ENCODE measurements at places on chromosomes 4 and X.

- DNase-seq = peak; percentile 80
Measured at GRCh38 chrX:129961180-129962083, 21.0 kb upstream of the BCORL1 start.

DNA sequence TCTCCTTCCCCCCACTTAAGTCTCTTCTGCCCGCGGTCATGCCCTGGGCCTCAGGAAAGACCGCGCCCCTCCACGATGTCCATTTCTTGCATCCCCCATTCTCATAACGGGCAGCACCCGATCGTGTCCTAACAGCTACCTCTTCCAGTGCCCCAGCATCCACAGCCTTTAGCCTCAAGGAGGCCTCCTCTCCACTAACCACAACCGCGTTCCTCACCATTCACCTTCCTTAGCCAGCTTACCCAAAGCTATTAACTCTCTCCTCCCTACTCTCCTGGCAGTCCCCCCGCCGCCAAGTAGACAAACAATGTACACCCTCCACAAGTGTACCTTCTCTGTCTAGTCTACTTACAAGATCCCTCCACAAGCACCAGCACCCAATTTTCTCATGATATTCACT lies 58.6 kb upstream of the PAGE5 start:
- DNase-seq = no peak

GRCh38 chr4:84032372-84032771 lies 466.7 kb downstream of the NKX6-1 start:
- no peak for DNase-seq

GRCh38 chr4:10077076-10077475 lies 39.5 kb downstream of the WDR1 start:
- DNase-seq = no peak

- no peak for DNase-seq
Measured at GRCh38 chrX:143664302-143664701, 28.4 kb upstream of the SLITRK4 start.

- no peak for DNase-seq
Measured at GRCh38 chrX:69109706-69110105, 55.5 kb downstream of the PJA1 start.

DNA sequence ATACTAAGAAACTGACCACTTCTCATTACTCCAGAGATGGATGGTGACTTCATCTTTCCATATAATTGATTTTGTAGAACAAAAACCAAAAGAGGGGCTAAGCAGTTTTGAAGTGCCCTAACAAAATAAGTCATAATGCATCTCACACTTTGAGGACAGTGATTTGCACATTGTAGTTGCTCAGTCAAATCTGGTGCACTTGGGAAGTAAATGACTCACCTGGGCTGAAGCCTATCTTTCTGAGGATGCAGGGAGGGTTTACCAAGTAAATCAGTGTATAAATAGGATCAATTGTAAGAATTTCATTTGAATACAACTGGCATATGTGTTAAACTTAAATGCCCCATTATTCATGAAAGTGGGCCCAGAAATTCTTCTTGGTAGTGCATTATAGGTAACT lies 134.2 kb downstream of the DCLK2 start:
- no peak for DNase-seq

DNA sequence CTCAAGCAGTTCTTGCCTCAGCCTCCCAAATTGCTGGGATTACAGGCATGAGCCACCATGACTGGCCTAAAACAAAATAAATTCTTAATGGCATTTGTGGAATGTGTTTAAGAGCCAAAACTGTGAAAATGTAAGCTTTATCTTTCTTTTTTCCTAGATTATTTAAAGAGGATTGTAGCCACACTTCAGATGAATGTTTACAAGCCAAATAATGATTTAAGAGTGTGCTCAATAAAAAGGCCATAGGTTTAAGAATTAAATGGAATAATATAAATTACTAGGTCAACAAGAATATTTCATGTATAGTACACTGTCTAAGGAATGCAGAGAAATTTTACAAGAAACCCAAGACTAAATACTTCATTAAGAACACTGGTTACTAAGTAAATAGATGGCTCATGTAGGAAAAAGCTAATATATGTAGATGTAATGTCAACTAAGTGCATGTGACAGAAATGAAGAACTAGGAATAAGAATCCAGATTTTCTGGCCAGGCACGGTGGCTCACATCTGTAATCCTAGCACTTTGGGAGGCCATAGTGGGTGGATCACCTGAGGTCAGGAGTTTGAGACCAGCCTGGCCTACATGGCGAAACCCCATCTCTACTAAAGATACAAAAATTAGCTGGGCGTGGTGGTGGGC lies 21.3 kb upstream of the UGDH start:
- DNase-seq = no peak

DNA sequence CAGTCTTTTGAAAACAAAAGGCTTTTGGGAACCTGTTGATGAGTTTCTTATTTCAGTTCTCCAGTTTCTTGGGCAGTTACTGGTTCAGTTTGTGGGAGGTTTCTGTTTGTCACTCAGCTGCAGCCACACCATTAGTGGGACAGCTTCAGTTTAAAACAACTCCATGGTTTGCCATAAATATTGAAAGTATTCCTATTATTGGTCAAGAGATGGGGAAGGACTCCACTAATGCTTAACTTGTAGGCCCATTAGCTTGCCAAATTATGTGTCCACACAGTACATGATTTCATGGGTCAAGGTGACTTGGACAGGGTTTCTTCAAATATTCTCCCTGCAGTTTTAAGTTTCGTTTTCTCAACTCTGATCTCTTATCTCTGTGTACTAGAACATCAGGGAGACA lies 15.5 kb upstream of the ASIC5 start:
- no peak for DNase-seq

- no peak for DNase-seq
Measured at GRCh38 chr4:73617256-73617655, 3.0 kb downstream of the RASSF6 start.

DNA sequence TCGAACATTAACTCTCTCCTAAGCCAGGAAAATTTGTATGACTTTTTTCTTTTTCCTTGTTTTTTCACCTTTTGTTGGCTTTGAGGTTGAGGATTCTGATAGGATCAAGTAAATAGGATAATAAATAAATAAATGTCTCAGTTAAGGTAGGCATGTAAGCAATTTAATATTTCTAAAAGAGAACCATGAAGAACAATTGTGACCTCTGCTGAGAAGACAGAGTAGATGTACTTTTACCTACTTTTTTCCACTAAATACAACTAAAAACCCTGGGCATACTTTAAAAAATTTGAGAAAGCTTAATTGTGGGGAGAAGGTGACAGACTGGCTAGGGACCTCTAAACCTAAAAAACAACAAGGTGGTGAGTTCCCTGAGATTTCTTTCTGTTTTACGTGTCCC lies 31.6 kb upstream of the CLNK start:
- DNase-seq = no peak

DNA sequence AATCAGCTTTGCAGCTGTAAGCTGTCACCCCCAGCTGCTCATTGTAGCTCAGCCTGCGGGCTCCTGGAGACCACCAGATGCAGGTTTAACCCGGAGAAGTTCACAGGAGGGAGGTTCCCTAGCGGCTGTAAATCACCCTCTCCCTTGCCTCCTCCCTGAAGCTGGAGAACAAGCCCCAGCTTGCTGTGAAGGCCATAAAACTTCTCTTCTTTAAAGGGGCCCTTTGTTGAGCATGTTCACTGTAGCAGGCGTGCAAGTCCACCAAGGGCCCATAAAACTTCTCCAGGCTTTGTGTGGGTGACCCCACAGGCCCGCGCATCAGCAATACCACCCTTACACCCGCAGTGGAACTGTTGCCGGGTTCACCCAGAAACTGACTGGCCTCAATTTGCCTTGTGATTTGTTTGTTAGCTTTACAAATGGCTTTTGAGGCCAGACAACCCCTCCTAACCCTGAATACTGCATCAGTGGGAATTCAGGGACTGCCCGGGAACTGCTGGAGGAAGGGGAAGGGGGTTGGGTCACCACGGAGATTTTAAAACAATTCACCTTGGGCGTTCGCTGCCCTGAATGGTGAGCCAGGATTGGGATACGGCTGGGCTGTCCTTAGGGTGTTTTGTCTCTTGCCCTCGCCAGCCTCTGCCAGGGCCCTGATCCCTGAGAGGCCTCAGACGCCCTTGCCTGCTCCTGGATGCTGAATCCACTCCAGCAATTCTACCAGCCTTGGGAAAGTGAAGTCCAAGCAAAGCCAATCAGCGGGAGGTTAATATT lies 49.5 kb upstream of the ATP6AP2 start:
- no peak for DNase-seq

GRCh38 chr4:184823014-184823413 lies 2.8 kb downstream of the ACSL1 start:
- DNase-seq = no peak

- DNase-seq = no peak
Measured at GRCh38 chrX:71922686-71923085, 12.0 kb downstream of the NHSL2 start.

GRCh38 chr4:116588783-116589182 lies 496.6 kb downstream of the TRAM1L1 start:
- DNase-seq = no peak

GRCh38 chr4:80365928-80366327 lies 30.4 kb downstream of the CFAP299 start:
- peak; percentile 79 for DNase-seq

- DNase-seq = no peak
Measured at GRCh38 chr4:77600521-77601451, 4.8 kb upstream of the CXCL13 start.

DNA sequence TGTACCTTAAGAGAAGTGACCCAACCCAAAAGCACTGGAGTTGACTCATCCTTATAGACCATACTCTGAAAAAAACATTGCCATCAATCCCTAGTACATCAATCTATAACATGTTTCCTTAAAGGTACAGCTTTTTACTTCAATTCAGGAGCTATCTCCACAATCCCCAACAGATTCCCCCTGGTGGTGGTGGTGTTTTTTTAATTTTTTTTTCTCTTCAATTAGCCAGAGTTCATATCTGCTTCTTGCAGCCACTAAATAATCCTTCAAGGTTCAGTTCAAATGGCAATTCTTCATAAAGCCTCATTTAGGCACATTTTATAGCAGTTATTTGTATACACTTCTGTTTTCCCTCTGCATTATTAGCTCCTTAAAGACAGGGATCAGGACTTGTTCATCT lies 60.7 kb upstream of the KDR start:
- DNase-seq = no peak

- no peak for DNase-seq
Measured at GRCh38 chrX:116009346-116009745, 161.2 kb upstream of the AGTR2 start.

DNA sequence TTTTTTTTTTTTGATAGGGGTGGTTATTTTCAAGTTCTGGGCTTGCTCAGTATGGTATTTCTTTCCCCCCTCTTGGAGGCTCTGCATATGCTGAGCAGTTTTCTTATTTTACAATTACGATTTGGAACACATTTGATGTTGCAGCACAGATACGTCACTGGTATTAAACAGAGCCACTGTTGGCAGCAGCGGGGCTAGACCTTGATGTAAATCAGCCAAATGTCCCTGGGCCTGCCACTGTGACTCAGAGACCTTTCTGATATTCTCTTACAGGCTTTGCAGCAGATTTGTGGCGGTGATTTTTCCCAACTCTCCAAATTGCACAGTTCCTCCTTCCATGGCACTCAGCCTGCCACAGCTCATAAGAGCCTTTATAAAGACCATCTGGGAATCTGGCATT lies 81.1 kb downstream of the VMA21 start:
- DNase-seq = no peak

GRCh38 chr4:101782546-101782945 lies 8.0 kb upstream of the BANK1 start:
- DNase-seq = no peak

DNA sequence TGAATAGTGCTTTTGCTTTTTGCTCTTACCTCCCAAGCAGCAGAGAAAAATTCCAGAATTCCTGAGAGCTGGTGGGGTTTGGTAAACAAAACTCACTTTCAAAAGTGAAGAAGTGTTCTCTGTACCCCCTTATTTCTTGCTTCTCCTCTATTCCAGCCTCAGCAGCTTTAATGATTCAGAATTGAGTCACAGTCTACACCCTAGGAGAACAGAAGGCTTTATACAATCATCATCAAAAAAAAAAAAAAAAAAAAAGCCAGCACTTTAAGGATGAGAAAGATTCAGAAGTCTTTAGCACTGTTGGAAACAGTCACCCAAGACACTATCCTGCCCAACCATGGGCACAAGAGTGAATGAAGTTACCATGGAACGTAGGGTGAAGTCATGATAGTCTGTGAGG lies 1583.1 kb upstream of the PCDH10 start:
- DNase-seq = no peak

GRCh38 chr4:125789023-125789422 lies 474.3 kb downstream of the FAT4 start:
- no peak for DNase-seq

DNA sequence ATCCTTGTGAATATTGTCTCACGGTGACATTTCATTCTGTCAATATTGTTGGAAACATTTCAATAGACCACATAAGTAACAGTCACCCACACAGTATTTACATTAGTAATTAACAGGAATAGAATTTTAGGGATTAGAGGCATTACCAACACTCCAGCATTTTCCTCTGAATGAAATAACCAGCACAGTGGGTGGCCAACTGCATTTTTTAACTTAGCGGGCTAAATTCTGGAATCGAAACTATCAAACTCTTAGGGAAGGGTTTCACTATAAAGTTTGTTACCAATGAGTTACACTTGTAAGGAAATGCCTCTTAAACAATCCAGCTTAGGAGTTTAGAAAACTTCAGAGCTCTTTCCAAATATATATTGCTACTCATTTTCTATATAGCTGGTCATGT lies 403.0 kb downstream of the ADGRL3 start:
- DNase-seq = no peak

DNA sequence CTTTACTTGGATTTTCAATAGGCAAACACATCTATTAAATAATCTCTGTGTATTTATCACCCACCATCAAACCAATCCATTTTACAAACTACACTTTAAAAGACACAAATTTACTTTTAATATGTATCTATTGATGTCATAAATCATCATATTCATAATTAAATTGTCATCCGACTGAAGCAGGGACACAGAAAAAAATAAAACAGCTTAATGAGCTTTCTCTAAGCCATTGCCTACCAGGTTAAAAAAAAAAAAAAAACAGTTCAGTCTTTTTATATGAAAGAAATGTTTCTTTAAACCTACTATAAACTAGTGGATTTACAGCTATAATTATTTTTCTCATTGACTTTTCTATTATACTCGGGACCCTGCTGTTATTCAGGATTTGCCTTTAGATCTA lies 57.3 kb downstream of the PABPC4L start:
- DNase-seq = no peak

DNA sequence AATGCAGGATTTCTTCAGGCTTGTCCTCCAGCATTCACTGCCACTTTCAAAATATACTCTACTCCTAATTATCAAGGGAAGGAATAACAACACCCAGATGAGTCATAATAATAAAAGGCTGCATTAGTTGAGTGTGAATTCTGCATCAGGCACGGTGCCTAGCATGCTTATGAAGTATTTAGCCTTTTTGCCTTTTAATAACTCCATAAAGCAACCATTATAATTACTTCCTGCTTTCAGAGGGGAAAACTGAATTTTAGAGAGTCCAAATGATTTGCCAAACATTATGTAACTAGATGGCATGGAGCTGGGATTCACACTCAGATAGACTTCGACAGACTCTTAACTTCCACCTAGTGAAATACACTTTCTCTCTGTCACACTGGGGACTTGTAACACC lies 2365.5 kb downstream of the PCDH7 start:
- DNase-seq = no peak

GRCh38 chrX:104307341-104307740 lies 52.6 kb upstream of the ESX1 start:
- DNase-seq = no peak

Measured in naive thymus-derived CD8-positive, alpha-beta T cell (primary cell).